ENCODE measurements at places on chromosomes 4 and X. TPM values are rescaled to one million over a fixed set of nuclear protein-coding genes. Genes with fewer than 3 reads are reported as not detected.

The CFP gene
- total RNA-seq: 0.37 TPM

The COL25A1 gene
- total RNA-seq: not detected

The TCP11X2 gene
- not detected for total RNA-seq

The NPY1R gene
- total RNA-seq: not detected

The DDIT4L gene
- 12.9 TPM for total RNA-seq

The CXXC4 gene
- total RNA-seq: not detected

The TMEM255A gene
- under 0.01 TPM for total RNA-seq

The PAK3 gene
- under 0.01 TPM for total RNA-seq

The AFAP1 gene
- total RNA-seq: 33.8 TPM

The HHIP gene
- 4.5 TPM for total RNA-seq

The PDE6B gene
- 0.39 TPM for total RNA-seq

The TMEM154 gene
- 11.1 TPM for total RNA-seq

The KLHL4 gene
- 1.8 TPM for total RNA-seq

Data from subcutaneous preadipocyte (primary cell).